ENCODE measurements at places on chromosomes 2 and 18.

- no peak for DNase-seq
Observed at GRCh38 chr2:8511868-8512612, 169.8 kb upstream of the ID2 start.

DNA sequence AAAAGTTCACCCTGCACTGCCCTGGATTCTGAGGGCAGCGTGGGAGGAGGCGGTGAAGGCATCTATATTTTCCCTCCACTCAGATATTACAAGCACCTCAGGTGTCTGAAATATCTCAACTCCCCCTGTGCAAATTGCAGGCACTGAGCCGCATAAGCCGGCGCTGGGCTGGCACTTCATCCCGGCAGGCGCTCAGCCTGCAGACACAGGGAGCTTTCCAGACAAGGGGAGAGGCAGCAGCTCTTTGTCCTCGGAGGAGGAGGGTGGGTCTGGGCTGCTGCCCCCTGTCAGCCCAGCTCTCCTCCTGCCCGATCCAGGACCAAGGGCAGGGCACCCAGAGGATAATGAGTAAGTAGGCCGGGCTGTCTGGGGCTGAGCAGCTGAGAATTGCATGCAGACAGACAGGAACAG, 189.3 kb upstream of the MYT1L start:
- no peak for DNase-seq

- DNase-seq: no peak
Observed at GRCh38 chr2:215680605-215681598, 245.0 kb upstream of the FN1 start.

DNA sequence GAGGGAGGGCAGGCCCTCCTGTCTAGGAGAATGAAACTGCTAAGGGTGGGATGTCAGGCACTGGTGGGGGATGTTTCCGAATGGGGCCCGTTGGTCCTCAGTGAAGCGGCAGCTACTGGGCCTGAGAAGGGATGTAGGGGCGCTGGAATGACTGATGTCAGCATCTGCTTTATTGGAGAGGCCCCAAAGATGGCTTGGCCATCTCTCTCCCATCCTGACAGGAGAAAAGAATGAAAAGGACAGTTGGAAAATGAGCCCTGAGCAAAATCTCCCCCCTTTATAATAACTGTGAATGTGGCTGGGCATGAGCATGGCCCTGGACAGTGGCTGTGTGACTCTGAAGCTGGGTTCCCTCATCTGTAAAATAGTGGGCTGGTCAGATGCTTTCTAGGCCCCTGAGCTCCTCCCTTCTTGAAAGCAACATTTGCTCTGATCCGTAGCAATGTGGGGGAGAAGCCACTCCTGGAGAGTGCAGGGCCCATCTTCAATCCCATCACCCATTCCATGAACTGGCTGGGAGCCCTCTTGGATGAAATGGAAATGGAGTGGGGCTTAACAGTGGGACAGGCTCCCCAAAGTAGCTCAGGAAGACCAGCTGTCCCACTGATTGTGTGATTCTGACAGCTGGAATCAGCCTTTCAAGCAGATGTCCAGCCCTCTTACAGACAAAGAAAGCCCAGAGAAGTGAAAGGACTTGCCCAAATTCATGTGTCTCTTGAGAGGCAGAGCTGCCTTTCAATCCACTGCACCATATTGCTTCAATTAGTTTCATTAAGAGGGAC, 232.7 kb upstream of the SMAD2 start:
- no peak for DNase-seq

- no peak for DNase-seq
Observed at GRCh38 chr2:142724186-142724585, 153.3 kb upstream of the KYNU start.

DNA sequence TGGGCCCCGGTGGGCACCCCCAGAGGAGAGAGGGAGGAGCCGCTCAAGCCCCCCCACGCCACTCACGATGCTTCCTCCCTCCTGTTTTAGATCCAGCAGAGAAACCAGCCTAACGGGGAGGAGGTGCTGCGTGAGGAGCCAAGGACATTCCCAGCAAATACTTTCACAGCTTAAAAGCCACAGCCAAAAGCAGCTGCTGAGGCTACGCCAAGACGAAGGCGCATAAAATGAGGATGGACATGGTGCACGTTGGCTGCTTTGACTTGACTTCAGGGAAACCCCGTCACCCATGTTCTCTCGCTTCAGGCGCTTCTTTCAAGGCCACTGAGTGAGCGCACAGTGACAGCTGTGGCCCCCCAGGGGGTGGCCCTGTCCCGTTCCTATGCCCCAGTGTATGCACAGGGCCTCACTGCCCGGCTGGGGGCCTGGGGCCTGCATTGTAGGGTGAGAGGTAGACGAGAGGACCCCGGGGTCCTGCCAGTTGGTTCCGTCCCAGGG, 72.1 kb upstream of the PXDN start:
- no peak for DNase-seq

GRCh38 chr2:33013684-33014110, 66.9 kb downstream of the LTBP1 start:
- DNase-seq: no peak

- no peak for DNase-seq
Observed at GRCh38 chr2:58047961-58048360, 1.4 kb downstream of the VRK2 start.

- no peak for DNase-seq
Observed at GRCh38 chr2:64325852-64326577, 127.9 kb upstream of the LGALSL start.

DNA sequence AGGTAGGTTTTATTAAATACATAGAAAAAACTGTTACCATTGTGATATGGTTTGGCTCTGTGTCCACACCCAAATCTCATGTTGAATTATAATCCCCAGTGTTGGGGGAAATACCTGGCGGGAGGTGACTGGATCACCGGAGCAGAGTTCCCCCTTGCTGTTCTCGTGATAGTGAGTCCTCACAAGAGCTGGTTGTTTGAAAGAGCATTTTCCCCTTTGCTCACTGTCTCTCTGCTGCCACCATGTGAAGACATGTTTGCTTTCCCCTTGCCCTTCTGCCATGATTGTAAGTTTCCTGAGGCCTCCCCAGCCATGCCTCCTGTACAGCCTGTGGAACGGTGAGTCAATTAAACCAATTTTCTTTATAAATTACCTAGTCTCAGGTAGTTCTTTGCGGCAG, 352.7 kb upstream of the SLC39A10 start:
- DNase-seq: peak; percentile 1

All from NCI-H446 (cell line).